ENCODE measurements at places on chromosomes 2 and 18. TPM values are rescaled to one million over a fixed set of nuclear protein-coding genes. Genes with fewer than 3 reads are reported as not detected.

The RNF25 gene
- 20.9 TPM for total RNA-seq

The RESP18 gene
- not detected for total RNA-seq

The MYOM1 gene
- 37.7 TPM for total RNA-seq

The WIPF1 gene
- 26.3 TPM for total RNA-seq

The TNP1 gene
- total RNA-seq: not detected

The TUBB8B gene
- total RNA-seq: not detected

The TANC1 gene
- total RNA-seq: 47.0 TPM

The LYPD6B gene
- total RNA-seq: not detected

The TSPYL6 gene
- not detected for total RNA-seq

DNA sequence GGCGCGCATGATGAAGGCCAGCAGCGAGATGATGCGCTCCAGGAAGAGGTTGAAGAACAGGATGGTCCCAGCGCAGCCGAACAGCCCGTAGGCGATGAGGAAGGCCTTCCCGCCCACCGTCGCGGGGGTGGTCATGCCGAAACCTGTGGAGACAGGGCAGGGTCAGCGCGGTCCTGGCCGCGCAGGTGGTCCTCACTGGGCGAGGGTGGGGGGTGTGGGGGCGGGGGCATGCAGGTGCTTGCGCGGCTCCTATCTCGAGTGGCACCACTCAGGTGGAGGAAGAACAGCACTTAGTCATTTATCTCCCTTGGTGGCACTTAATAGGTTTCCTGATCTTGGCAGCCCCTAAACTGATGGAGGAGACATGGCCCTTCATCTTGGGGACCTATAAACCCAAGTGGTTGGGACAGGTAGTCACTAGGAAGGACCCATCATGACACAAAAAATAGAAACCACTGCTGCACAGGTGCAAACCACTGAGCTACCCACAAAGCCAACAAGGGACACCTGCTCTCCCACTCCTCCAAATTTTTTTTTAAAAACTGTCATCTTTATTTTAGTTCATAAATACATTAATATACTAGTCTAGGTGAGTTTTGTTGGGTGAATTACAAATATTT is 118.8 kb downstream of the MSH2 start:
- no peak for DNase-seq

DNA sequence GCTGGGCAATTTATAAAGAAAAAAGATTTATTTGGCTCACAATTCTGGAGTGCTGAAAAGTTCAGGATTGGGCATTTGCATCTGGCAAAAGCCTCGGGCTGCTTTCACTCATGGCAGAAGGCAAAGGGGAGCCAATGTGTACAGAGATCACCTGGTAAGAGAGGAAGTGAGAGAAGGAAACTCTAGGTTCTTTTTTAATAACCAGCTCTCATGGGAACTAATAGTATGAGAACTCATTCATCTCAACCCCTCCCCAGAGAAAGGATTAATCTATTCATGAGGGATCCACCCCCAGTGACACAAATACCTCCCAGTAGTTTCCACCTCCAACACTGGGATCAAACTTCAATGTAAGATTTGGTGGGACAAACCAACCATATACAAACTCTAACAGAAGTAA is 129.0 kb downstream of the EVA1A start:
- DNase-seq: no peak

- DNase-seq: no peak
Observed at GRCh38 chr2:40279001-40279400, 172.9 kb downstream of the SLC8A1 start.

- peak; percentile 28 for DNase-seq
Observed at GRCh38 chr2:98903767-98904485, 32.1 kb downstream of the CRACDL start.

DNA sequence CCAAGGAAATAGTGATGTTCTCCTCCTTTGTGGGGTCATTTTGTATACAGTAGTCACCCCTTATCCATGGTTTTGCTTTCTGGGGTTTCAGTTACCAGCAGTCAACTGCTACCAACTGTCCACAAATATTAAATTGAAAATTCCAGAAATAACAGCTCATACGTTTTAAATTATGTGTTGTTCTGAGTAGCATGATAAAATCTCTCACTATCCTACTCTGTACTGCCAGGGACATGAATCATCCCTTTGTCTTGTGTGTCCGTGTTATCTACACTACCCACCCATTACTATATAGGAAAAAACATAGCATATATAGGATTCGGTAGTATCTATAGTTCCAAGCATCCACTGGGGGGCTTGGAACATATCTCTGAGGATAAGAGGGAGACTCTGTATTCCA is 120.9 kb upstream of the DCC start:
- no peak for DNase-seq

DNA sequence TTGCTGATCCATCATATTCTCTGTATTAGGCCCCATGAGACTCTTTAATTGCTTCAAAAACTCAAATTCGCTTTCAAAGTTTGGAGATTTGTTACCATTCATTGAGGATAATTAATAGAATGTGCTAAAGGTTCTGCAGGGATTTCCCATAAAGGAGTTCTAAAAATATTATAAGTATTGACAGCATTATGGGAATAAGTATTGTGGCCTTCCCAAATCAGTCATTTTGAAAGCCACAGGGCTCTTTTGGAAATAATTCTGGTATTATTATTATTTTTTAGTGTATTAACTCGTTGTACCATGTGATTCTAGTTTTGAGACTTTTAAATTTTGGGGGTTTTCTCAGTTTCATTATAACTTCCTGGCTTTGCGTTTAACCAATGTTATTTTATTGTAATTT is 37.1 kb downstream of the LCLAT1 start:
- DNase-seq: no peak

GRCh38 chr2:221555494-221555846 is 16.6 kb downstream of the EPHA4 start:
- DNase-seq: no peak

- no peak for DNase-seq
Observed at GRCh38 chr18:21267400-21267799, 25.4 kb downstream of the GREB1L start.

- no peak for DNase-seq
Observed at GRCh38 chr2:216450784-216451183, 38.5 kb downstream of the SMARCAL1 start.

DNA sequence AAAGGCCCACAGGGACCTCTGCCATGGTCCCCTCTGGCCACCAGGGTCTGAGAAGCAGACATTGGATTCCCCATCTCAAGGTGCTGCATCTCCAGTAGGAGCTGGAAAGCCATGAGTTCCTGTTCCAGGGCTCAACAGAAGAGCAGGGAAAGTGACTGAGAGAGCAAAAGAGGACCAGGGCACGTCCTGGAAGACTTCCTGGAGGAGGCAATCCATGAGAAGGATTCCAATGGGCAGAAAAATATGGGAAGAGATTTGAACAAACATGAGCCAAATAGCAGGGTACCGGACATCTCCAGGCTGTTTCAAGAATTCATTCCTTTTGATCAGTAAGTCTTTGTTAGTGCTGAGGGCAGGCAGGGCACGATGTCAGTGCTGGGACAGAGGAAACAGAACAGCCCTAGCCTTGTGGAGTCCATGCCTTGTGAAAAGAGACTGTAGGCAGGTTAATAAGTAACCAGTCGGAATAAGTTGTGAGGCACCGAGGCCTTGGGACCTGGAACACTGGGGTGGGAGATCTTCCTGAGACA is 72.8 kb upstream of the TWIST2 start:
- DNase-seq: no peak

DNA sequence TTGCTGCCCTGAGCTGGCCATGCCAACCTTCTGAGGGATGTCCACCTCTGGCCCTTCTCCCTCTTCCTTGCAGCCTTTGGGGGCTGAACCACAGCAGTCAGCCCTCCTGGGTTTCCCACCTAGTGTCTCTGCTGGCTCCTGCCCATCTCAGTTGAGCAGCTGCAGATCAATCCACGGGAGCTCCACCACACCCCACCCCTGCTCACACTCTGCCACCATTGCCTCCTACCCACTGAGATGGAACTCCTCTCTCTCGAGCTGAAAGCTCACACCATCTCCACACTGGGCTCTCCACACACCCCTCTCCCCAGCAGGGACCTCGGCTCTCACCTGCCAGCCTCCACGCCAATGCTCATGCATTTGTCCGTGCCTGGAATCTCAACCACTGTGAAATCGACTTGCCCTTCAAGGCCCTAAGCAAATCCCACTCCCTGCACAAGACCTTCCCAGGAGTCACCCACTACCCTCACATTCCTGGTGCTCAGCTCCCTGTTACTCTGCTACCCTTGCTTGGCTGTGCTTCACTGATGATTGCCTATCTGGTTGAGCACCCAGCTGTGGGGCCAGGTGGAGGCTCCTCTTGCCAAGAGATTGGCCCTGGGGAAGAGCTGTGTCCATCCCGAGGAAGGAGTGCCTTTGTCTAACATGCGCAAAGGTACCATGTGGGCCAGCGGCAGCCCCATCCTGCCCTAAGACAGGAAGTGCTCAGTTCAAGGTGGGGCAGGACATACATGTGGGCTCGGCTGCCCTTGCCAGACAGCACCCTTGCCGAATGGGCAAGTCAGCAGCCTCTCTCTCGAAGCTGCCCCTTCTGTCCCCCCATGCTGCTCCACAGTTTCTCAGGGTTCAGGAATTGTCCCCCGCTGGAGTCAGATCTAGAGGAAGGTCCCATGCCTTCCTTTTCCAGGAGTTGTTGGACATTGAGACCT is 208.7 kb downstream of the CYP26B1 start:
- no peak for DNase-seq

DNA sequence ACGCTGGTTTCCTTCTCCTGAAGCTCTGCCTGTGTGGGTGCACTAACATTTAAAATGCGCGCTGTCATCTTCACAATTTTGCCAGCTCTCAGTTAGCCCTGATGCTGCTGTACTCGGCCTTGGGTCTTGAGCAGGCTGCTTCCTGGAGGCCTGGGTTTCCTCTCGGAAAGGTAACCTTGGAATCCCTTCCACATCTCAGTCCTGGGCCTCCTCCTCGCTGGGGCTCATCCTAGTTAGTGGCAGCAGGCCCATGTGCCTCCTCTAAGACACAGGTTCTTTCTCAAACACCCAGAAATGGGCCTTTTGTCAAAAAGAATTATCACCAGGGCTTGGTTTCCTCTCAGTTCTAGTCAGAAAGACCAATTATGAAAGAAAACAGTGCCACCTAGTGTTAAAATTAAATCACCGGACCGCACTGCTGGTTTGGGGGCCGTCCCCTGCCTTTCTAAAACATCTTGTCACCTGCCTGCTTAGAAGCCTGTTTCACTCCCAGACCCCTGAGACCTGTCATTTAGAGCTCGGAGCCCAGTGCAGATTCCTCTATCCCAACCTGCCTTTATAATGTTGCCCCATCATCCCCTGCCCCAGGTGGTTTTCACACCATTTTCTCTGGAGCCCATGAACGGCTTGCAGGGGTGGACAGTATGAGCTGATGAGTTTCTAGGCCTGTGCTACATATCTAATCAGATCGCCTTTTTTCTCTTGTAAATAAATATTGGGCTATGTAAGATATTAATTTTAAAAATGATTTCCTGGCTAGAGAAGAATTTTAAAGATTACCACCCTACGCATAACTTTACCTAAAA is 42.4 kb downstream of the HK2 start:
- DNase-seq: no peak

DNA sequence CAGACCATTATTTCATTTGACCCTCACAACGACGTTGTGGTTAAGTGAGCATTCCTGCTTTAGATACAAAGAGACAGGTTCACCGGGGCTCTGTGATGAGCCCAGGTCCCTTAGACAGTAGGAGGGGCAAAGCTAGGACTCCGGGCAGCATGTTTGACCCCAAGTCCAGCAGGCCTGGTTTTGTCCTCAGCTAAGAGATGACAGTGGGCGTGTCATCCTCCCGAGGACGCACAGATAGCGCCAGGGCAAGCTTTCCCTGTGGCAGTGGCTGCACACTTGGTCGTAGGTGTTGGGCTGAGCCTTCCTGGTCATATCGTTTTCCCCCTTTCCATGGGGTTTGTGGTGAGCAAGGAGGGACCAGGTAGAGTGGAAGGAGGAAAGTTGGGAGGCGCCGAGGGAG is 76.3 kb downstream of the MTCL1 start:
- no peak for DNase-seq

DNA sequence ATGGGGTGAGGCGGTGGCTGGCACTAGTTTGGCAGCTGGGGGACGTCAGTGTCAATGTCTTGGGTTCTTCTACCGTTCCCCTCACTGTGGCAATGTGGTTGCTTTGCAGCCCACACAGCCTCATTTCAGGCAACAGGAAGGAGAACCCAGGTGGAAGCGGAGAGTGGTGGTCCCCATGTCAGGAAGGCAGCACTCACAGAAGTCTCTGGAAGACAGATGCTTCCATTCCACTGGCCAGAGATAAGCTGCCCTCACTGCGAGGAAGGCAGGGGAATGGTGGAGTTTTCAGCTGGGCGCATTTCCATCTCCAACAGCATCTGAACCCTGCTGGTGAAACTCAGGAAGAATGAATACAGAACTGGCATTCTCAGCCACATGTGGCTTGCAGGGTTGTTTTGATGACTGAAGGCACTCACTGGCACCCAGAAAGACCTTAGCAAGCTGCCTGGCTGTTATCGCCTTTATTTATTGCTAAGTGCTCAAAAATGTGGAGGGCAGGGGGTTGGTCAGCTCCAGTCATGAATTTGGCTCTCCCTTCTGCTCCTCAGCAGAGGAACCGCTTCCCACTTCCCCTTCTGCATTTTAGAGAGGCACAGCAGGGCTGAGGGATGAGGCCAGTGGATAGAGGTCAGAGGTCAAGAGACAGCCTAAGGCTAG is 19.4 kb downstream of the KCNIP3 start:
- no peak for DNase-seq

- DNase-seq: no peak
Observed at GRCh38 chr2:227822416-227823003, 8.9 kb downstream of the CCL20 start.

DNA sequence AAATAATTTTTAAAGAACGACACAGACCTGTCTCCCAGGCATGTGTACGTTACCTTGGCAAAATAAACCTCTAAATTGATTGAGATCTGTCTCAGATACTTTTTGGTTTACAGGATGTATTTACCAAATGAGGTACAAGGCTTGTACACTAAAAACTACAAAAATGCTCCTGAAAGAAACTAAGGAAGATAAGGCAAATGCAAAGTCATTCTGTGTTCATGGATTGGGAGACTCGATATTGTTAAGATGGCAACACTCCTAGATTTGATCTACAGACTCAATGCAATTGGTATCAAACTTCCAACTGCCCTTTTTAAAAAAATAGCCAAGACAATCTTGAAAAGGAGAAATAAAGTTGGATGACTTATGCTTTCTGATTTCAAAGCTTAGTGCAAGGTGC is 11.5 kb upstream of the KCNE4 start:
- DNase-seq: no peak

DNA sequence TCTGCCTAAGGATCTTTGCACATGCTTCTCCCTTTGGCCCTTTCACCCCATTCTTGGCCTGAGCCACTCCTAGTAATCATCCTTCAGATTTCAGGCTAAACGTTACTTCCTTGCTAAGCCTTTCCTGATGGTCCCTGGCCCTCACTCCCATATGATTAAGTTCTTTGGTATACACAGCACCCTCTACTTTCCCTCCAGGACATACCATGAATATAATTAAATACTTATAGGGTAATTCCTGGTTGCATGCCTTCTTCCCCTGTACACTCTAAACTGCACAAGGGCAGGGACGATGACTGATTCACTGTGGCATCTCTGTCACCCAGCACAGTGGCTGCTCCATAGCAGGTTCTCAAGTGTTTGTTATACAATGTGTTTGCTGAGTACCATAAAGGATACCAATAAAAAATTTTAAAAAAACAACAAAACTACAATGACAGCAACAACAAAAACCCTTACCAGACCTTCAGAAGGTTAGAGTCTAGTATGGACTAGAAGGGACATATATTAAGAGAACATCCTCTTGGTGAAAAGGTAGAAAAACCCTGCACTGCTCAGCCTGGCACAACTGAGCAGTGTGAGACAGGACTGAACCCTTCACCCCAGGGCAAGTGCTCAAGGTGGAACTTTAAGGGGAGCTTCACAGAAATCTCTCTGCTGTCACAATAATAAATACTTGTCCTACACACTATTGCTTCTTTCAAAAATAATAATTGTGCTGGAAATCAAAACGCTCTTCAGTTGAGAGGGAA is 76.2 kb downstream of the AAK1 start:
- DNase-seq: no peak
